ENCODE measurements at places on chromosomes 2 and 18.

DNA sequence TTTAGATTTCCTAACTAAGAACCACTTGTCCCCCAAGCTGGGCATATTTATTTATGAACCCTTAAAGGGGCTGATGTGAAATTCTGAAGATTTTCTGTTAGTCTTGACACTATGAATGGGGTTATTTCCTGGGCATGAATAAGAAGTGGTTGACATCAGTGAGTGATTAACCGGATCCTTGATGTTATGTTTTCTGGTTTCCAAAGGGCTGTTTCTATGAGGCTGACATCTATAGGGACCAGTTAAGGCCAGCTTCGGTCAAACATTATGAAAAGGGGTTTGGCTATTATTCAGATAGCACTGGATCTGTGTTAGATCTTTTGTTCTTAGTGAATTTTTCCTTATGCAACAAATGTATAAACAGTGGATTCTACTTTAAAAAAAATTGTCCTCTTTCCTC, 443.7 kb upstream of the SPRED2 start:
- no peak for DNase-seq

DNA sequence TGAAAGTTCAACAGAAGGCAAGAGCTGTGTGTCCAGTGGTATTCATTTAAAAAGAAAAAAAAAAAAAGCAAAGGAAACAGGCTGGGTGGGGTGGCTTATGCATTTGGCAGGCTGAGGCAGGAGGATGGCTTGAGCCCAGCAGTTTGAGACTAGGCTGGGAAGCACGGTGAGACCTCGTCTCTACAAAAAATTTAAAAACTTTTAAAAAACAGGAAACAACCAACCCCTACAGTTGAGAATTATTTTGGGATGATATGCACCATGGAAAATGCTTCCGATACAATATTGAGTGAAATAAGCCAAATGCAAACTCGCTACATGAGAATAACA, 31.2 kb downstream of the PTPN18 start:
- DNase-seq, result no peak

DNA sequence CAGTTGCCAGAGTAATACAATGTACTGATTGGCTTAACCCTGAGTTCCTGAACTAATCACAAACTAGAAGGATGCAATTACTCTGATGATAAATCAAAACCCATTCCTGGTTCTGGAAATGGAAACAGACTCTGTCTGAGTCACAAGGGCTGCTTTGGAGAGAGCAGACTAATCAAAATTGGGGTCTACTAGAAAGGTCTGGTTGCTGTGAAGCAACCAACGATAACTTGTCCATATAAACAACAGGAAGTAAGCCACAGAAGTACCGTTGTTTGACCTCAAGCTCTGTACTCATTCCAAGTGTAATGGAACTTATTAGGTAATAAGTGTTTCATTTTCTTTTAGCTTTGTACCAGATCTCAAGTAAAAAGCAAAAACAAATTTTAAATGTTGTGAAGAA, 49.7 kb downstream of the RASGRP3 start:
- DNase-seq, result no peak

DNA sequence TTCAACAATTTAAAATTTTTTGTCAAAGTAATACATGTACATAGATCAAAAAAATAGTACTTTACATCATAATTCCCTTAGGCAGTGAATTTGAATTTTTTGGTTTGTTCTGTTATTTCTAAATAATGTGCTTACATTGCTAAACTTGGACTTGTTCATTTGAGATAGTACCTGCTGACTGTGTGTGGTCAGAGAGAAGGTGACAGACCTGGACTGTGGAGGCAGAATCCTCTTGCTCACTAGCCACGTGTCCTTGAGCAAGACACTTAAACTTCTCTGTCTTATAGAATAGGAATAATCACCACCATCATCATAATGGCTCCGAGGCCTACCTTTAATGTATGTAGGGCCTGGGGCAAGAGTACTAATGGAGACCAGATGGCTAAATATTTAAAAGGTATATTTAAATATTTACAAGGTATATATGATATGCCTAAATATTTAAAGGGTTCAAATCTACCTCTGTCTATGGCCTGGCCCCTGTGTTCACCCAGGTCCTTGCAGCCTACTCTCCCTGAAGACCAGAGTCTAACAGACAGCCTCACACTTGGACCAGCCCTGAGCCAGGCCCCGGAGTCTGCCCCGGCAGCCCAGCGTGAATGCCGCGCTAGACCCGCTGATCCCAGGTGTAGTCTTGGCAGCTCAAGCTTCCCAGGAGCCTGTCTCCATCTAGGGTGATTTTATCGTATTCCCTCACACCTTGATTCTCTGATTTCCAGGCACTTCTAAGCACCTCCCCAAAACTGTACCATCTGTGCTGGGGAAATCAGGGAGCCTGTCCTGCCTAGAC, 33.5 kb downstream of the ZNF532 start:
- no peak for DNase-seq

DNA sequence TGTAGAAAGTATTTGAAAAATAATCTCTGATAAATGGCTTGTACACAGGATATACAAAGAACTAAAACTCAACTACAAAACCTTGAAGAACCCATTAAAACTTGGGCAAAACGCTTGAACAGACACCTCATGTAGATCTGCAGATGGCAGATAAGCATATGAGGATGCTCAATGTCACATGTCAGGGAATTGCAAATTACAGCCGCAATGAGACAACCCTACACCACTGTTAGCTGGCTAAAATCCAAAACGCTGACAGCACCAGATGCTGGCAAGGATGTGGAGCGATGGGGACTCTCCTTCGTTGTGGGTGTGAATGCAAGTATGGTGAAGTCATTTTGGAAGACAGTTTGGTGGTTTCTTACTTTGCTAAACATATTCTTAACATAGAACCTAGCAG, 53.7 kb downstream of the SNTG2 start:
- DNase-seq, result no peak

Data from activated T-cell treated with anti-CD3 and anti-CD28 coated beads for 1 hour (primary cell).